ENCODE measurements at places on chromosomes 6 and 20.

DNA sequence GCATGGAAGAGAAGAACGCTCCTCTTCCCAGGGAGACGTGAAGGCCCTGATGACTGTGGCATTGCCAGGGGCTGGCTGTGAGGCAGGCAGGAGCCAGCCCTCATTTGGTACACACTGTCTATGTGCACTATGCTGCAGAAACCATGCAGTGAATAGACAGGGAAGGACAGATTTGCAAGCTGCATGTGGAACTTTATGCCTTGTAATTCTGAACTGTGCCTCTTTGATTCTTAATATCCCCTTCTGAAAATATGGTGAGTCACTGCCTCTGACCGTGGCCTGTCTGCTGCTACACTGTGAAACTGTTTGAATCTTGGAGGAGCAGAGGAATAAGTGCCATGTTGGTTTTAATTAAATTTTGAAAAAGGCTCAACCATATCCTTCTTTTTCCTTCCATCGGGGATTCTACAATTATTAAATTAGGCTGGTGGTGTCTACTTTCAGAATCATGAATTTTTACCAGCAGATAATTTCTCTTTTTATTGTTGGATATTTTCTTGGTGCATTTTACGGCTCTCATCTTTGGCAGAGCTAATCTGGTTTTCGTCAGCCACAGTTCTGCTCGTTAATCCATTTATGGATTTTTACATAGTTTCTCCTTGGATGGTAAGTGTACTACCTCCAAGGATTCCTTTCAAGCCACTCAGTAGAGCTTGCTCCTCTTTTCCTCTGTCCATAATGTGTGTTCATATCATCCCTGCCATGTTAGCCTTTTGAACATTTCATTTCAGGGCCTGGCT is 301.0 kb upstream of the SLC35B3 start:
- DNase-seq: no peak

DNA sequence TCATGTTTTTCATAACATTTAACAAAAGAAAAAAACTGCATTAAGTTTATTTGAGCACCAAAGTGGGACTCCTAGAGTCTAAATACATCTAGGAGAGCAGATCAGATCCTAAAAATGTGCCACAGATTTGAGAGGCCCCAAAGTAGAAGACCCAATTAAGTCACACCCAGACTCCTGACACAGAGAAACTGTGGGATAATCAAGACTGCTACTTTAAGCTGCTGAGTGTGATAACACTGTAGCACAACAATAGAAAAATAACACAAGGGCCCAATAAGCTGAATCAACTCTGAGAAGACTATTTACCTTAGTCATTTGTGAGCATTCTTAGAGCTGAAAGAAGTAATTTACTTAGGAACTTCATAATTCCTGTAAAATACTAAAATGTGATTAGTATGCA is 26.0 kb downstream of the TRDN start:
- no peak for DNase-seq

GRCh38 chr6:100228834-100229441 is 234.9 kb upstream of the MCHR2 start:
- no peak for DNase-seq

GRCh38 chr20:59630526-59630925 is 26.2 kb downstream of the PHACTR3 start:
- DNase-seq: no peak

- DNase-seq: peak; percentile 12
Observed at GRCh38 chr20:20568604-20569205, 143.7 kb downstream of the RALGAPA2 start.

All from thymus (tissue), 14 donors.